ENCODE measurements at places on chromosomes 3 and 15.

DNA sequence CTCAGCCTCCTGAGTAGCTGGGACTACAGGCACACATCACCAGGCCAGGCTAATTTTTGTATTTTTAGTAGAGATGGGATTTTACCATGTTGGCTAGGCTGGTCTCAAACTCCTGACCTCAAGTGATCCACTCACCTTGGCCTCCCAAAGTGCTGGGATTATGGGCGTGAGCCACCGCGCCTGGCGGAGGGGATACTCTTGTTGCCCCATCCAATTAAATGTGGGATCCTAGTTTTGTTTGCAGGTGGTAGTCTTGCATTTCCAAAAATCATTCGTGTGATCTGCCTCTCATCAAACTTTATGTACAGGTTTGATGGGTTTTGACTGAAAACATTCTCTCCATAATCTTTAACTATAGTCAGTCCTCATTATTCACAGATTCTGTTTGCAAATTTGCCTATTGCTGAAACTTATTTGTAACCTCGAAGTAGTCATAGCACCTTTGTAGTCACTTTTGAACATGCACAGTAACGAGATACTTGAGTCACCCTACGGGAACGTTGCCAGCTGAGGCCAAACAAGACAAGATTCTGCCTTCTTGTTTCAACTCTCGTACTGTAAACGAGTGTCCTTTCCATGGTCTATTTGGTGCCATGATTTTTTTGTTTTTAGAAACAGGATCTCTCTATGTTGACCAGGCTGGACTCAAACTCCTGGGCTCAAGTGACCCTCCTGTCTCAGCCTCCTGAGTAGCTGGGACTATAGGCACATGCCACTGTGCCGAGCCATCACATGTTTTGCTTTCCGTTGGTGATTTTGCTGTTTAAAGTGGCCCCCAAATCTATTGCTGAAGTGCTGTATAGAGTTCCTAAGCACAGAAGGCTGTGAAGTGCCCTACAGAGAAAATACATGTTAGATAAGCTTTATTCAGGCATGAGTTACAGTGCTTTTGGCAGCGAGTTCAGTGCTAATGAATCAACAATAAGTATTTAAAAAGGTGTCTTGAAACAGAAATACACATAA is 8.1 kb upstream of the MAPK6 start:
- no peak for DNase-seq

DNA sequence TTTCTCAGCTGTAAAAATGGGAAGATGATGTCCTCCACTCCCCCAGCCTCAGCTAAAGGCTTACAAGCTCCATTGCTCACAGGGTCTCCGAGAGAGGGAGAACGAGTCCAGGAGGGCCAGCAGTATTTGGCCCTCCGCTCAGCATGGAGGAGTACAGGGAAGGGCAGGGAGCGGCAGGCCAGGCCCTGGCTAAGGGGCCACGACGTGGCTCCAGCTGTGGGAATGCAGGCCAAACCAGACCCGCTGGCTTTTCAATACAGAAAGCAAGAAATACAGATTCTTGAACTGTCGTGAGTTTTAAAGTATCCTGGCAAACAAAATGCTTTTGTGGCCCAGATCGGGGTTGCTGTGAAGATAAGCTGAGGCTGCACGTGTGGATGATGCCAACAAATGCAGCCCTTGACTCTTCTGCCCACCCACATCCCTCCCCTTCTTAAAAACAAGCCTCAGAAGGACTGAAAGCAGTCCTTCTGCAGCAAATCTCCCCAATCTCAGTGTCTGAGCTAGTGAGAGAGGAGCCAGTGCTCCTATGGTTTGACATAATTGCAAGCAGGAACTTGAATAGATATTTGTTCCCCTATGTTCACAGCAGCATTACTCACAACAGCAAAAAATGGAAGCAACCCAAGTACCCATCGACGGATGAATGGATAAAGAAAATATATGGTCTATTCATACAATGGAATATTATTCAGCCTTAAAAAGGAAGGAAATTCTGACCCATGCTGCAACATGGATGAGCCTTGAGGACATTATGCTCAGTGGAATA is 18.5 kb upstream of the FBLN2 start:
- DNase-seq: no peak

DNA sequence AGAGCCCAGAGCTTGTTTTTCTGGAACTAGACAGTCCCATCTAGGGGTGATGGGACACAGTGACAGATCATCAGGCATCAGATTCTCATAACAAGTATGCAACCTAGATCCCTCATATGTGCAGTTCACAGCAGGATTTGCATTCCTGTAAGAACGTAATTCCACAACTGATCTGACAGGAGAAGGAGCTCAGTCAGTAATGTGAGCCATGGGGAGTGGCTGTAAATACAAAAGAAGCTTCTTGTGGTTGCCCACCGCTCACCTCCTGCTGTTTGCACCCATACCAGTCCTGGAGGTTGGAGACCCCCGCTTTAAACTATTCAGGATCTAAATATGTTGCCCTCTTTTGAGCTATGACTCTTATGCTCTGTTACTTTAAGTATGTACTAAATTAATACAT is 167.3 kb downstream of the ALCAM start:
- DNase-seq: no peak

DNA sequence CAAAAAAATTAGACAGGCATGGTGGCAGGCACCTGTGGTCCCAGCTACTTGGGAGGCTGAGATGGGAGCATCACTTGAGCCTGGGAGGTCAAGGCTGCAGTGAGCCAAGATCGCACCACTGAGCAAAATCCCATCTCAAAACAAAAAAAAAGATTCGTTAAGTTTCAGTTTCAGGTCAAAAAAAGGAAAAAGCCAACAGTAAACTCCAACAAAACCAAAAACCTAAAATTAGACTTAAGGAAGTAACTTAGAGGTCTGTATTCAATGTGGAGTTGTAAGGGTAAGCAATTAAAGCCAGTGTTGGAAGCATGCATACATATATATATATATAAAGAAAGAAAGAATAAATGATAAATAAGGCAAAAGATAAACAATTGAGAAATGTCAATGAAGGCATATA is 11.8 kb downstream of the KPNA1 start:
- DNase-seq: no peak

DNA sequence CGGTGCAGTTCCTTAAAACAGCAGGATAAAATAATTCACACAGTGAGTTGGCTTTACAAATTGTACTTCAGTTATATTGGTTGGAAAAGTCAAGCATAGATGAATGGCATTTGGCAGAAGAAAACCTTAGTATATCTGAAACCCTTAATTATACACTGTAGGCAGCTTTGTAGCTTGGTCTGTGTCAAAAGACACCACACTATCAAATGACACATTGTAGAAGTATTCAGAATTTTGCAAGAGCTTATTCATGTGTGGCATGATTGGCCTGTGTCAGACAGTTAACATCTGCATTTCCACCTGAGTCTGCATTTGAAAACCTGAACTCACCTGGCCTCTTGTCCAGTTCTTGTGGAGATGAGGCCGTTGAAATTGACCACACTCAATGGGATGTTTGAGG is 13.8 kb downstream of the TMEM266 start:
- DNase-seq: no peak

DNA sequence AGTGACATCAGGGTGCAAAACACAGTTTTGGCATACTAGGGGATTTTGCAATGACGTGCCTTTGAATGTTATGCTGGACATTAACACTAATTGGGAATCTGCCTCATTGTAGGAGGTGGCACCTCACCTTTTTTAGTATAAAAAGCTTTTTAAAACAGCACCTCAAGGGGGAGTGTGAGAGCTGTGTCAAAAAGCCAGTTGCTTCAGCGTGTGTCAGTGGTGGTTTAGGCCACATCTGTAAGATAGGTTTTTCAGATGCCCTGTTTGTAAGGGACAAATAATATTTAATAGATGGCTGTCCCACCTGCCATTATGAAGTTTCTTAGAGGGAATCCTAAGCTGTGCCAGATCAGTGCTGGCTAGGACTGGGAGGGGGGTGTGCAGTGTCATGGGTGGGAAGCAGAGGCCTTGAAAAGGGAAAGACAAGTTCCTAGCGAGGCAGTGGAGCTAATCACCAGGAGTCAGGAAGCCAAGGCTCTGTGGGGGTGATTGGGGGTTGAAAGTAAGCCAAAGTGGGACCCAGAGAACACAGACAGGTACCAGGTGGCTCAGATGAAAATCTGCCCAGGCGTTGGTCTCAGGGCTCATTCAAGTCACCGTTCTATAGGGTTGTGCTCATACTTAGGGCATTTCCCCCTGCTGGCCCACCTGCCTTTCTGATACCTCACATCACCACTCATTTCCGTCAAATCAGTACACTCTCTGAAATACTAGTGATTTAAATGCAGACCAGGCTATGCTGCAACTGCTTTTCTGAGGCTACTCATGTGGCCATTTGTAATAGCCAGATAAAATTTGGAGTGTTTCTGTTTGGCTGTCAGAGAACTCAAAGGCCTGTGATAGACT is 120.5 kb downstream of the BBX start:
- no peak for DNase-seq

GRCh38 chr3:158165141-158165655 is 55.3 kb downstream of the RSRC1 start:
- DNase-seq: no peak

DNA sequence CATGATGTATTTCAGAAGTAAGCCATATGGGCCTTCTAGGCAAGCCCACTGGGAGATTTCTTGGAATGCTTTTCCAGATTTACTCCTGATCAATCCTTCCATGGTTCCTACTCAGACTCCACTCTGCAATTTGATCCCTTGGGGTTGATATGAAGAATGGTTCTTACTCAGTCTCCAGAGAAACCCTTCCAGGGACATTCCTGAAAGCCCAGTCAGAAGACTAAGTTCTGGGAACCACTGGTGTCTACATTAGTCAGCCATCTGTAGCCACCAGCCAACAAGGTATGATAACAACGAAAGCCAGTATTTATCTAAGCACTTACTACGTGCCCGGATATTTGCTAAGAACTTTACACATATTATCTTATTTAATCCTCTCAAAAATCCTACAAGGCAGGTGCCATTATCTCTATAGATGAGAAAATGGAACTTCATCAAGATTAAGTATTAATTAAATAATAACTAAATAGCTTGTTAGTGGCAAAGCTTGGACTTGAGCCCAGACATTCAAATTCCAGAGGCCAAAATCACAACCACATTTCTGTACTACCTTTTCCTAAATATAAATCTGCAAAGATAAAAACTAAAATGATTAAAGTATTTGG is 32.7 kb downstream of the ZNF385D start:
- no peak for DNase-seq

DNA sequence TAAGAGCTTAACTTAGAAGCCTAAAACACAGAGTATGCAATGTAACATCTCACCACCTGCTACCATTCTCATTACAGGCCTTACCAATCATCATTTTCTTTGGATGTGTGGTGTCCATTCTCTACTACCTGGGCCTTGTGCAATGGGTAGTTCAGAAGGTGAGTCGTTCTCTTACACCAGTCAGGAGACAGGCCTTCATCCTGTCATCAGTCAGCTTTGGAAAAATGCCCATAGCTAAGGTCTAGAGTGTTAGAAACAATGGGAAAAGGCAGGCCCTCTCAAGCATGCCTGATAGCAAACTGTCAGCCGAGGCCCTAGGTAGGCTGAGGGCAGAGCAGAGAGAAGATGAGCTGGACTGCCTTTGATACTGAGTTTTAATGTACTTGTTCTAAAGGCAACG is 13.5 kb downstream of the SLC28A2 start:
- no peak for DNase-seq

DNA sequence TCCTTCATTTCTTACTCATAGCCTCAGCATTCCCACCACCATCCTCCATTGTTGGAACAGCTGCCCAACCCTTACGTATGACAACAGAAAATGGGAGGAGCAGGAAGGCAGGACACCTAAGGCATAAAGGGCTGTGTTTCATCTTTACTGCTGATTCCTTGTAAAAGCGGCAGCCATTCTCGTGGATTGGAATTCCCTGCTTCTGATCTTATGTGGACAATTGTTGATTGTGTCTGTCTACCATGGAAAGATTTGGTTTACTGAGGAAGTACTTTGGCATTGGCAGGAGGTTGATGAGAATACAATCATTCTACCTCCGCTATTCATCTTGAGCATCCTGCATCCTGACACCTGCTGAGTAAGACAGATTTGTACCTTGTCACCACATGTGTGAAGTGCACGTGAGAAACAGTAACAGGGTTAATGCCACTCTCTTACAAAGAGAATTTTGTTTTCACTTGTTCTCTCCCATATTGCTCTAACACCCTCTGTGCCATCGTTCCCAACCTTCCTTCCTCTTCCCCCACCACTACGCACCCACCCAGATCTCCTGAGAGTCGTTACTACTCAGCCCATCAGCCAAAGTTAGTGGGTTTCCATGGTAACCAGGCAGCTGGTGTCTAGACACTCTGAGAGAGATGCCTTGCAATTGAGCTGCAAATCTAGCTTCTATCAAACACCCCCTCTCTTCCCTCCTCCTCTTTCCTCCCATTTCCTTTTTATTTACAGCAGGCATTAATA is 75.7 kb downstream of the GAP43 start:
- no peak for DNase-seq

DNA sequence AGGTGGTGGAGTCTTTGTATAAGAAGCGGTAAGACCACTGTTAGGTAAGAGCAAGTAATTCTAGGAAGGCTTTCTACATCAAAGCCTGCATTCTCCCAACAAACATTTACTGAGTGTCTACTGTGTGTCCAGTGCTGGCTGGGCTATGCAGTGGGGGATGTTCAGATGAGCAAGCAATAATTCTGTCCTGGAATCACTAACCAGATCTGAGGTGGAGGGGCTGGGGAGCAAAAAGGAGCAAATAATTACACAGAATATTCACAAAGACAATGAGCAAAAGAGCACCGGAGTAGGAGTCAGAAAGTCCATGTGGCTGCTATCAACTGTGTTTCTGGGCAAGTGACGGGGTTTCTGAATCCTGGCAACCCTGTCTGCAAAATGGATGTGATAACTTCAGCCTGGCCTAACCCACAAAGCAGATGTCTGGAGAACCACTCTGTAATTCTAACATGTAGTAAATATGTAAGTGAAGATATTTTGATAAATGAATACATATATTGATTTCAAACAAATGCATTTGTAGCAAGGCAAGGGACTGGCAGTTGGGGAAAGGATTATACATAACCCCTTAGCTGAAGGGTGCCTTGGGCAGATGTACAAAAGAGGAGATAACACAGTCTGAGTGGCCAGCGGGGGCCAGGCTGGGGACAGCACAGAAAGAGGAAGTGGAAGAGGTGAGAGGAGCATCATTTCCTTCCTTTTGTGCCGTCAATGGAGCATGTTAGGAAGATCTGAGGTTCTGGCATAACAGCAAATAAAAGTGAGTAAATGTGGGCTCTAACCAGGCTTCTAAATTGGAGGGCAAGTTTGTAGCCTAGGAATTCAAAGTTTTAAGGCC is 28.8 kb downstream of the CYP8B1 start:
- no peak for DNase-seq

- DNase-seq: no peak
Measured at GRCh38 chr3:134904241-134904771, 109.2 kb downstream of the EPHB1 start.

GRCh38 chr3:120196812-120197211 is 88.2 kb downstream of the GPR156 start:
- no peak for DNase-seq

GRCh38 chr3:50246517-50246954 is 10.5 kb downstream of the GNAI2 start:
- DNase-seq: peak; percentile 76

Measured in activated T-cell treated with anti-CD3 and anti-CD28 coated beads, Interleukin-2, amount 50 U/mL, for 1 hour (primary cell).